Hematopoietic multipotent progenitor cell treated with erythropoietin and hydrocortisone succinate and interleukin-3 and kit ligand, for 6 days (in vitro differentiated cells): ENCODE measurements at places on chromosomes 16 and 17.
A peak's percentile ranks its signal among the peaks of the same experiment; 100 is the strongest.

DNA sequence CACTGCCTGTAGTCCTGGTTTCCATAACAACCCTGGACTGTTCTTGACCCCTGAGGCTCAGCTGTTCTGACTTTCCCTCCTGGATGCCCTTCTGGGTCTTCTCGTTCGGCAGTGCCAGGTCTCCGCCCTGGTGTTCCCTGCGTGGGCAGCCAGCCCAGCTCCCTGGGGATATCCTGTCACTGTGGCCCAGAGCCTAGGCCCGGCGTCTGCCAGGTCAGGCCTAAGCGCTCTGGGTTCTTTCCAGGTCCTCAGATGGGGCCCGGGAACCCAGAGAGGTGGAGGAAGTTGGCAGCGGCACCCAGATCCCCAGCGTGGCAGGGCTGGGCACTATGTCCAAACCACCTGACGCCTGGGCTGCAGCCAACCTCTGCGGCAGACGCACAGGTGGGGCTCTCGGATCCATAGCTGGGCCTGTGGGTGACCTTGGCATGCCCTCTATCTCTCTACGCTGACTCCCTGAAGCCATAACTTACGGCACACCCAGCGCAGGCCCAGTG is 12.5 kb upstream of the ATP2A3 start:
- no peak for DNase-seq

DNA sequence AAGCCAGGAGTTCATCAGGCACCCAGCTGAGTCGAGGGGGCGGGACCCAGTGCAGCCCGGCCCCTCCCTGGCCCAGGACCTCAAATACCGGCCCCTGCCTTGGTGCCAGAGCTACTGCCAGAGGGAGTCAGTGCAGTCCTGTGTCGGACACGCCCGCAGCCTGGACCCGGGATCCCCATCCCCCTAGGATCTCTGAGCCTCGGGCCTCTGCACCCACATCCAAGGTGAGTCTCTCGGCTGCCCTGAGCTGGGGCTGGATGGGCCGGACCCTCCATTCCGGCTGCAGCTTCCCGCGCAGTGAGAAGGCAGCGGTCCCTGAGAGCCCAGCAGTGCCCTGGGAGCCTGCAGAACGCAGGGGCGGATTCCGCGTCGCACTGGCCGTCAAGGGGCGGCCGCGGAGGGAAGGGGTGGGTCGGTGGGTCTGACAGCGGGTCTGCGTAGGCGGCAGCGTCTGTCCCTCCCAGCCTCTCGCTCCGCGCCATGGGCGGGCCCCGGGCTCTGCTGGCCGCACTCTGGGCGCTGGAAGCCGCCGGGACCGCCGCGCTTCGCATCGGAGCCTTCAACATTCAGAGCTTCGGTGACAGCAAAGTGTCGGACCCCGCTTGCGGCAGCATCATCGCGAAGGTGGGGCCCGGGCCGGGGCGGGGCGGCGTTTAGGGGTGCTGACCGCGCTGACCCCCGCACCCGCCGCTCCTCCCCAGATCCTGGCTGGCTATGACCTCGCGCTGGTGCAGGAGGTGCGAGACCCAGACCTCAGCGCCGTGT is at the start of gene DNASE1L2:
Gene DNASE1L2 (plus strand): TSS at position 108 of the 765 bp plus-strand sequence. CDS start 373 bp downstream, at position 481.
- peak; percentile 51 for DNase-seq

GRCh38 chr16:86251682-86252081 is 258.6 kb upstream of the FOXF1 start:
- DNase-seq = no peak

DNA sequence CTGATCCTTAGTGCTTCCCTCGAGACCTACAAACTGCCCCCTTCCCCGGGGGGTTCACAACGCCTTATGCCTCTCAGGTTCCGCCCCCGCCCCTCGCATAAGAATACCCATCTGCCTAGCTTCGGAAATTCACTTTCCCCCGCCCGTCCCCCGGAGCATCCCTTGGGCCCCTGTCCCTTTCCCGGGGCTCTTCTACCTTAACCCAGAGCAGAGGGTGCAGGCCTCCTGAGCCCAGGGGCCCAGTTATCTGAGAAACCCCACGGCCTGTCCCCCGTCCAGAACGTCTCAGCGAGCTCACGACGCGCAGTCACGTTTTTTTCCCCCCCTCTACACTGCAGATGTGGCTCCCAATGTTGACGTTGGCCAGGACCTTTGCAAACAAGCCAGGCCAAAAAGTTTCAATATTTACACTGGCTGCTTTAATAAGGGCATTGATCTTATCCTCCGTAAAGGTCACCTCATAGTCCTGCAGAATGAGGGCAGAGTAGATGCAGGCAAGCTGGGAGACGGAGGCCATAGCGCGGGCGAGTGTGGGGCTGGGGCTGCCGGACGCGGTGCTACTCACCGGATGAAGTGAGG is 1.4 kb upstream of the NBR1 start:
- peak; percentile 65 for DNase-seq

- DNase-seq = no peak
Observed at GRCh38 chr16:86220561-86220960, 289.8 kb upstream of the FOXF1 start.

DNA sequence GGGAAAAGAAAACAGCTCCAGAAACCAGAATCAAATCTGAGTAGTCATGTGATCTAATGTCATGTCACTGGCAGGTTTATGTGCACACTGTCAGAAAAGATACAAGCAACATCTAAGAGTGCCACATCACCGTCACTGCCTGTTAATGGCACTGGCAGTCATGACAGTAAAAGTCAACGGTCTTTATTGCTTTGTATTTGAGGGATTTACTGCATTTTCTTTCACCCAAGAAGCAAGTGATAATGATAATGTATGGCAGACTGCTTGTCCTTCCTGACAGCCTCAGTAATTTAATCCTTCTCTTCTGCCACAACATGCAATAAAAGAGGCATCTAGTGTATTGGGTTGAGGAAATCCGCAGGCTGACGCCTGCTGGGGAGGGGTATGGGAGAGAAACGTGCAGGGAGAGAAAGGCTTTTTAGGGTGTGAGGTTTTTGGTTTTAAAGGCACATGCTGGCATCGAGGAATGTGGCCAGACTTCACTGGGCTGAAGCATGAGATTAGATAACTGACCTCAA is 92.4 kb downstream of the RPGRIP1L start:
- DNase-seq = peak; percentile 35

DNA sequence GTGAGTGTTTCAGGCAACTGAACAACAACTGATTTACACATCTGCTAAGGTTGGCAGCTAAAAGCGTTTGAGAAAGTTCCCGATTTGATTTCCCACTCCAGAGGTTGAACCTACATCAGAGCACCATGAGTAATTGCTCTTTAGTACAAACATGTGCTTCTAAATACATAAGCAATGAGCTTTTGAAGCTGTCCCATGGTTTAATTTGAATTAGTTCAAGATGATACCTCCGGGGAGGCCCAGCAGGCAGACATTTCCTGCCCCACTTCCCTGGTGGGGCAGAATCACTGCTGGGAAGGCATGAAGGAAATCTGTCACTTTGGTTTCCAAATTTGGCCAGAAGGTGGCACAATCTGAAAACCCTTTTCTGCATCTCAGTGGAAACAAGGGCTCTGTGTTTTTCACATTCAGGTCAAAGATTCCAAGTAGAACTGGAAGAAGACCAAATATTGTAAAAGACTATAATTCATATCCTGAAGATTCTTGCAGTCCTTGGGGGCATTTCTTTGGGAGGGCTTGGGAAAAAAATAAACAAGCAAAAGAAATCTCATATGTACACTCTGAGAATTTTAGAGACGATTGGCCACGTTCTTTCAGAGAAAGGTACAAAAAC is 176.2 kb upstream of the FAM20A start:
- DNase-seq = peak; percentile 60

DNA sequence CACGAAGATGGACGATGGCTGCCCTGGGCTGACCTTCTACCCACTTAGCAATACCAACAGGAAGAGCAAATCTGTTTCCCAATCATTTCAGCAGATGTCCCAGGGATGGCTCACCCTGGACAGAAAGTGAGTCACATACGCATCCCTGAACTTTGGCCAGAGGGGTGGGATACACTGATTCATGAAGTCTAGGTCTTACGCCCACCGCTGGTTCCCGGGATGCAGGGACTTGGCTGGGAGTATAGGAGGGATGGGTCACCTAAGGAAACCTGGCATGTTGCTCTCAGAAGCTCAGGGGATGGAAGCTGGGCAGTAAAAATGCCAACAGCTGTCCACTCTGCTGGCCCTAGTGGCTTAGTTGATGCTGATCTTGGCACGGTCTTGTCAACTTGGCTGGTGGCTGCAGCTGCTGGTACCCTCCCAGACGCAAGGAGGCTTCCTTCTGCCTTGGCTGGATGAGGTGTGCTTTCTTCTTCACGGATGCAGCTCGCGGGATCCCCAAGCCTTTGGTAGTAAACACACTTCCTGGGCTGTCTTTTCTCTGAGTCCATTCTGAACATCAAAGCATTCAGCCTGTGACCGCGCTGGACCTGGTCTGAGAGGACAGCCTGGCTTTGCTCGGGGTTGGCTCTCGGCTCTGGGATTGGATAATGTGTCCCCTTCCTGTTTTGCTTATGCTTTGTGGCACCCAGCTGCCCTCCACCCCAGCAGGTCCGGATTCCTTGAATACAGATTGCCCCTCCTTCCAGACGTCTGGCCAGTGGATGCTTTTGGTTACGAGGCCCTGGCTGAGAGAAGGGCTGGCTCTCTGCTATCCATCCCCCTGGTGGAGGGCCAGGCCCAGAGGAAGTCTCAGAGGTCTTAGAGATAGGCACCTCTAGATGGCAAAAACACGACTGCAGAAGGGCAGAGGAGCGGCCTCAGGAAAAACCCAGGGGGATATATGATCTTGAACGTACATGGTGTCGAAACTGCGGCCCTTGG is 71.5 kb downstream of the RAP1GAP2 start:
- no peak for DNase-seq

- DNase-seq = no peak
Observed at GRCh38 chr17:17420561-17421269, 56.1 kb upstream of the MED9 start.

- no peak for DNase-seq
Observed at GRCh38 chr16:24954137-24954536, 61.0 kb downstream of the ARHGAP17 start.

DNA sequence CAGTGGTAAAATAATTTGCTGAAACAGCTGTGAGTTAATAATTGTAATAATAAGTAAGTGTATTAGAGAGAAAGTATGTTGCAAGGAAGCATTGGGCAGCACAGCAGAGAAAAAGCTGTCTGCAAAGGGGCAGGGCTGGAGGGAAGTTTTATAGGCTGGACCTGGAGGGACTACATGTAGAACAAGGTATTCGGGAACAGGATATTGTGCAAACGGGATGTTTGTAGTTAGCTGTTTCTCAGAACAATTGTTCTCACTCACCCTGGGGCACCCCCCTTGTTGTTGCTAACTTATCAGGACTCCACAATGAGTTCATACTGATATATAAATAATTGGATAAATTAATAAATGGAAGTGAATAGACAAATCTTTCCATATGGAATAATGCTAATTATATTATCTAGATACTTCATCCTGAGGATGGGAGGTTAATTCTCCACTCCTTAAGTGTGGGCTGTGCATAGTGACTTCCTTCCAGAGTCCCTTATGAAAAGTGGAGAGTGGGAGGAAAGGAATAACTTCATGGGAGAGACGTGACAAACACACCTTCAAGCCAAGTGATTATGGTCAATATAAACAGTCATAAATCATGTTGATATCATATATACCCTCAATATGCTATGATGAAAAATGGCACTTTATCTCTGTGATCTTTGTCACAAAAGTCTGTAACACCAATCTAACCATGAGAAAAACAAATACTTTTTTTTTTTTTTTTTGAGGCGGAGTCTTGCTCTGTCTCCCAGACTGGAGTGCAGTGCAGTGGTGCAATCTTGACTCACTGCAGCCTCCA is 85.4 kb downstream of the PPM1E start:
- DNase-seq = no peak

- DNase-seq = no peak
Observed at GRCh38 chr17:81509972-81510784, 2.4 kb downstream of the ACTG1 start.

GRCh38 chr17:58306131-58306951 is 22.3 kb downstream of the TSPOAP1 start:
- DNase-seq = no peak

- DNase-seq = no peak
Observed at GRCh38 chr17:80955078-80955477, 36.6 kb upstream of the CHMP6 start.

DNA sequence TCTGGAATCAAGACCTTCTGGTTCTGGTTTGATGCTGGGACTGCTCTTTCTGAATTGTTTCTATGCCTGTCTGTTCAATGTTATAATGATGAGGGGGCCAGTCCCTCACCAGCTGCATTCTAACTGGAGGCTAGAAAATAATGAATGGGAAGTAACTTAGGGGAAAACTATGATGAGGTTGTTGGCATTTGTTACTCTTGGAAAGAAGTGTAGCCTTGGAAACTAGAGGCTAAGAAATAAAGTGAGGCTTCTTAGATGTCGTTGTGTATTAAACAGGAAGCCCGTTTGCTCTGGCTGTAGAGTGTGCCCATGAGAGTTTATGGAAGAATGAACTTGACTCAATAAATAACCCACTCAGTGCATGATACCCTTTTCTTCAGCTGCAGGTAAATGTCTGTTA is 140.8 kb downstream of the PRKCA start:
- DNase-seq = no peak

- DNase-seq = no peak
Observed at GRCh38 chr16:79792664-79793351, 192.3 kb upstream of the MAF start.

DNA sequence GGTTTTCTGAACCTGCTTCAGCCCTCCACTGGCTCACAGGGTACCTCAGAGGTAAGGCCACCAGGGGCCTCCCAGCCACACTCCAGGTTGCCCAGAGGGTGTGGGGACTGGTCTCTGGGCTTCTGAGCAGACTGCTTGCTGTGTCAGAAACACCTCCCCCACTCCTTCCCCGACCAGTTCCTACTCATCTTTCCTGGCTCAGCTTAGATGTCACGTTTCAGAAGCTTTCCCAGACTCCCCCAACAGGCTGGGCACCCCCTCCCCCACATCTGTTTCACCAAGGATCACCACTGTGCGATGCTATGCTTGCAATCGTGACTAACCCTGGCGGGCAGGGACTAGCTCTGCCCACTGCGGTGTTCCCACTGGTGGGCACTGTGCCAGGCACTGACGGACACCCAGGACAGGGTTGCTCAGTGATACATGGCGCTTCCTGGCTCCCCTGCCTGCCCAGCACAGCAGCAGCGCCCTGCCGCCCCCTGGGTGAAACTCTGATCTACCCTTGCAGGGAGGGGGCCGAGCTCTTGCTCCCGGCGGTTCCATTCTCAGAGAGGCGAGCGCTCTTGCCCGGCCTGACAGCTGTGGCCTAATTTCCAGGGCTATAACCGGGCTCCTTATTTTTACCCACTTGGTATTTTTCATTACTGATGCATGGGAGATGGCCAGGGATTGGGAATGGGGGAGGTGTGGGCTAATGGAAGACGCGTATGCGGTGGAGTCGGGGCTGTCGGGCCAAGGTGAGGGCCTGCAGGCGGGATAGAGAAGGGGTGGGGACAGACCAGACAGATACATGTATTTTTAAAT is 29.4 kb upstream of the MTSS2 start:
- DNase-seq = peak; percentile 12

DNA sequence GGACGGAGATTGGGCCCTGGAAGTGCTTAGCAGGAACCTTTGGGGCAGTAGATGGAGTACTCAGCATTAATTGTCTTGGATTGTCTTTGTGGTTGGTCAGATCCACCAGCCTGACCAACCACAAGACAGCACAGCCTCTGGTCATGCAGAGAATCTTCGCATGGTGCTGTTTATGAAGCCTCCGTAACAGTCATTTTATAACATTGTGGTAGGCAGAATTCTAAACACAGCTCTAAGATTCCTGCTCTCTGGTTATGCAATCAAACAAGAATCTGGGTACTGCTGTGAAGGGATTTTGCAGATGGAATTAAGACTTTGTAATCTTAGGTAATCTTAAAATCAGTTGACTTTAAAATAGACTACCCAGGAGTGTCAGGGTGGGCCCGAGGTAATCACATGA is 312.2 kb upstream of the GOT2 start:
- DNase-seq = no peak

- no peak for DNase-seq
Observed at GRCh38 chr17:18121144-18121910, 12.8 kb downstream of the MYO15A start.

GRCh38 chr17:58829172-58829637 is 73.6 kb downstream of the PPM1E start:
- no peak for DNase-seq
